NCI-H146 (cell line): ENCODE measurements at places on chromosomes 3 and 15.

DNA sequence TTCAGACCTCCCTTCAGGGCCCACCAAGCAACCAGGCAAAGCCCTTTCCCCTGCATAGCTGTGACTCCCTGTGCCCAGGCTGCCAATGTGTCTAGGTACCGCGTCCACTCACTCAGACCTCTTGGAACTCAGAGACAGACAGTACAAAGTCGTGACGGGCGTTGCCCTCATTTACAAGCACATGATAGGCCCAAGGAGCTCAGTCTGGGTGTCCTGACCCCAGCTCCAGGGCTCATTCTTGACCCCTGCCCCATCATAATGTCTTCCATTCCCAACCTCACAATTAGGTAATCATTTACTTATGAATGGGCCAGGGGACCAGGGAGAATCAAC lies 56.0 kb downstream of the KLF13 start:
- no peak for DNase-seq

GRCh38 chr3:99776516-99777209 lies 41.0 kb upstream of the CMSS1 start:
- DNase-seq: no peak

DNA sequence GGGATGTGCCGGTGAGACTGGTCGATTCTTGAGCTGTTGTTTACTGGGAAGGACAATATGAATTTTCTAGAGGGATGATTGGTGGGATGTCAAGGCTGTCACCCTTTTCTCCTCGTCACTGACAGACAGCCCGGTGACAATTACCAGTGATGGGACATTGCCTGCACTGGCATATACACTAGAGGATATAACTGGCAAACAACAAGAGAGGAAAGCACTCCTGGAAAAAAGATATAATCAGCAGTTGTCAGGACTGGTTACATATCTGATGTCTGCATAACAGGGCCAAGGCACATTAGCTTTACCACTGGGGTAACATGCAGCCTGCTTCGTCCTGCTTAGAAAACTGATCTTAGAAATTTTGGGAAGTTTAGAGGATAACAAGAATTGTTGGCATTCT lies 131.1 kb downstream of the ROBO2 start:
- DNase-seq: no peak

- DNase-seq: no peak
Observed at GRCh38 chr3:17088602-17089313, 204.0 kb downstream of the PLCL2 start.
